Activated CD8-positive, alpha-beta memory T cell treated with anti-CD3 and anti-CD28 coated beads, Interleukin-2, amount 10 ng/mL, durations not matched to agents 7 days and 5 days (primary cell): ENCODE measurements at places on chromosomes 1 and 21. TPM values are rescaled to one million over a fixed set of nuclear protein-coding genes. Genes with fewer than 3 reads are reported as not detected.

The NR1I3 gene
- total RNA-seq = not detected

The XCL2 gene
- 17.8 TPM for total RNA-seq

The NBPF10 gene
- total RNA-seq = 2.0 TPM

The KCNJ6 gene
- total RNA-seq = not detected

The PLPPR4 gene
- not detected for total RNA-seq
